Activated CD4-positive, alpha-beta T cell treated with anti-CD3 and anti-CD28 coated beads for 1 hour (primary cell): ENCODE measurements at places on chromosomes 6 and 20.
A peak's percentile ranks its signal among the peaks of the same experiment; 100 is the strongest.

DNA sequence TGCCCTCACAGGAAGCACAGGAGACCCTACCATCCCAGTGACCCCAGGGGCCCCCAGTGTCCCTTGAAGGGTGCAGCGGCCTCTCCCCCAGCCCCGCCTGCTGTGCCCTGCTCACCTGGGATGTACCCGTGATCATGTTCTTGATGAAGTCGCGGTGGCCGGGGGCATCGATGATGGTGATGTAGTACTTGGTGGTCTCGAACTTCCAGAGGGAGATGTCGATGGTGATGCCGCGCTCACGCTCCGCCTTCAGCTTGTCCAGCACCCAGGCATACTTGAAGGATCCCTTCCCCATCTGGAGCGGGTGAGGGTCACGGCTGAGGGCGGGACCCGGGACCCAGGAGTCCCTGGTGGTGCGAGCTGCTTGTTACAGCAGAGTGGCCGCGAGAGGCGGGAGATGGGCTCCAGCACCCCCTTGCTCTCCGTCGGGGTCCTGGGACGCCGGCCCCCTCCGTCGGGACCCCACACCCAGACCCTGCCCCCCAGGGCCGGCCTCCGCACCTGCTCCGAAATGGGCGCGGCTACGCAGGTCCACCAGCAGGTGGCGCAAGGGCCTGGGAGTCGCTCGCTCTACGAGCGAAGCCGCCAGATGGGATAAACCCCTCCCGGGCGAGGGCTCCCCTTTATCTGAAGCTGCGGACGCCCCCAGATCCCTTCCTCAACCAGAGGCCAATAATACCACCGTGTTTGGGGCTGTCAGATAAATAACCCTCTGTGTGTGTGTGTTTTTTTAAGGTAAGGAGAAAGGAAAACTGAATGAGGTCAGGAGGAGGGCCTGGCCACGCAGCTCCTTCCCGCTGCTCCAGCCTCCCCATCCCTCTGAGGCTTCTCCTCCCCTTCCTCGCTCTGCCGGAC, 2.9 kb downstream of the EEF1A2 start:
- DNase-seq: peak; percentile 62

- DNase-seq: no peak
Measured at GRCh38 chr20:59451066-59451630, 150.7 kb downstream of the EDN3 start.

- no peak for DNase-seq
Measured at GRCh38 chr20:24682496-24682985, 213.1 kb downstream of the SYNDIG1 start.

DNA sequence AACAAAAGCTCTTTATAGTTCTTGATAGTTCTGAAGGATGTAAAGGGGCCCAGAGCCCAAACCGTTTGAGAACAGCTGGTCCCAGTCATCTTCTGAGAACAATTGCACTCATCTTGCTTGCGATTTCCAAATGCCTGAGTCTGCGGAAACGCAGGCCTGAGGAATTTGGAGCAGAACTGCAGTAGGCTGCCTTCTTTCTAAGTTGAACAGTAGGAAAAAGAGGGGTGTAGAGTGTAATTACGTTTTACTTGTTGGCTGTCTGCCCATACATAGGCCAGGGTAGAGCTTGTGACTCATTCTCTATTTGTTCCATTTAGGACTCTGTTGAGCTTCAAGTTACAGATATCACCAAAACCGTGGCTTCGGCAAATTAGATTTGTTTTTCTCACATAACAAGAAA, 42.0 kb upstream of the KIF16B start:
- DNase-seq: no peak

DNA sequence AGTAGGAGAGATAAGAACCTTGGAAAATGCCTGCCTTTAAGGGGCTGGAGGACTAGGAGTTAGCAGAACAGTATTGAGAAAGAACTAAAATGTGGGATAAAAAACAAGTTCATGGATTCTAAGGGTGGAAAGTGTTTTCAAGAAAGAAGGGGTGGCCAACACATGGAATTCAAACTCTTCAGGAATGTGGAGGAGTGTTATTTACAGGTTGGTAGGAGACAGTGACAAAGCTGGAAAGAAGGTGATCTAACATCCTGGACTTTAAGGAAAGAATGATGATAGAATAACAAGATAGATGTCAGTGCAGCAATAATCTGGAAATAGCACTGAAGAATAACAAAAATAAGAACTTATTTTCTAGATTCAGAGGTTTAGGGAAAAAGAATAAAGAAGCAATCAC, 54.0 kb upstream of the TNFRSF21 start:
- no peak for DNase-seq

DNA sequence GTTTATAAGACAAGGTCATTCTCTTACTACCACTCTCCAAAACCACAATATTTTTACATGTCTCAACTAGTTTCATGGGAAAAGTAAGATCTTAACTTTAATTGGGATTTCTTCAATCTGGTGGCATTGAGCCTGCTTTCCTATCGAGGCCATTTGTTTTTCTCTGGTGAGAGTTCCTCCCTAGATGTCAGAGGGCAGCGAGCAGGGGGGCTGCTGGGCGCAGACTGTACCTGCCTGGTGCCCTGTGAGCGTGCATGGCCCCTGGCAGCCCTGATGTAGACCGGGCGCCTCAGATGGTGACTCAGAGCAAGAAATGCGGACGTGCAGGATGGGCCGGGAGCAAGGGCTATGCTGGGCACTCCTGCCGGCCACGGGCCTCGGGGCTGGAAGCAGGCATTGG, 27.2 kb downstream of the ERMARD start:
- DNase-seq: no peak

GRCh38 chr6:22558288-22558882, 11.0 kb upstream of the HDGFL1 start:
- no peak for DNase-seq

DNA sequence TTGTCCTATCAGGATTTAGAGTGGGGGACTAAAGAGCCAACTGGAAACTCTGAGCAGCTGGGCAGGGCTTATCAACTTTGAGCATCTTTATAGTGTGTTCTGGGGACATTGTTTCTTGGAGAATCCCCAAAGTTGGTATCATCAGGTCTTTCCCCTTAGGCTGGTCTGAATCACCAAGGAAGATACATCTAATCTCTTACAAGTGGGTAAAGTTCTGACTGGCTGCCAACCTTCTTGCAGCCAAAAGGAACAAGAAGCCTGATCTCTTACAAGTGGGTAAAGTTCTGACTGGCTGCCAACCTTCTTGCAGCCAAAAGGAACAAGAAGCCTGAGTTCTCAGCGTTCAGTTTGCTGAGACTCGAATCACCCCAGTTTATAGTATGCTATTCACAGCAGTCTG, 1.6 kb upstream of the MED23 start:
- DNase-seq: no peak

DNA sequence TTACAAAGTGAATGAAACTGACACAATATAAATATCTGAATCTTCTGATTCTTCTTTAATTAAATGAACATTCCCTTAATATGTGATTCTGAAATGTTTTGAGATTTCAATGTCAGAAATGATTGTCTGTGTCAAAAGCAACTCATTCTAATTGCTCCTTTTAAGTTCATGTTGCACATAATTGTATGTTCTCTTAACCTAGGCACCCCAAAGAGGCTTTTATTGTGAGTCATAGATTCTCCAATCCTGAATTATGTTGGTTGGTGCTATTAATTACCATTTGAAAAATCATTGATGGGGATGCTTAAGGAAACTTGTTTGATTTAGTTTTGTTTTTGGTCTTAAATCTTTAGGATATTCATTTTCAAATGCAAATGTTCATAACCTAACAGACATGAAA, 829.7 kb upstream of the CITED2 start:
- DNase-seq: no peak

DNA sequence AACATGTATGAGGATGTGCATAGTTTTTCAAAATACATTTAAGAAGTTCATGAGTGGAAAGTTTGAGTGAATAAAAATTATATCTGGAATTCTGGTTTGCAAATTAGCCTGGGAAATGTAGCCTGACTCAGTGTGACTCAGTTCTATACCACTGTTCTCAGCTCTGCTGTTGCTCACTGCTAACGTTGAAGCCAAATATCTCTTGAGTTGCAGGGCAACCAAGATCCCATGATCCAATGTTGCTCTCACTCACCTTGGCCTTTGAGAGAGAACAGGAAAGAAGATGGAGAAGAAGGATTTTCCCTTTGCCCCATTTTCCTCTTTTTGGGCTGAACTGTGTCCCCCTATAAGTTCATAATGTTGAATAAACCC, 28.9 kb downstream of the PSMB9 start:
- DNase-seq: no peak

DNA sequence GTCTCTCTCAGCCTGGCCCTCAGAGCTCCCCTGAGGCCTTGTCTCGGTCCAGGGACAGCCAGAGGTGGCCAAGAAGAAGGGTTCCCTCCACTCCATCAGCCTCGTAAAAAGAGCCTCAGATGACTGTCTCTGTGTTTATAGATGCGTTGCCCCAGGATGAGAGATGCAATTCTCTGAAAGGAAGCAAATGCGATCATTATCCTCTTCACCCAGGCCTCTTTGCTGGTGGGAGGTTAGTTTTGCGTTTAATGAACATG, 90.4 kb downstream of the YTHDF1 start:
- no peak for DNase-seq

DNA sequence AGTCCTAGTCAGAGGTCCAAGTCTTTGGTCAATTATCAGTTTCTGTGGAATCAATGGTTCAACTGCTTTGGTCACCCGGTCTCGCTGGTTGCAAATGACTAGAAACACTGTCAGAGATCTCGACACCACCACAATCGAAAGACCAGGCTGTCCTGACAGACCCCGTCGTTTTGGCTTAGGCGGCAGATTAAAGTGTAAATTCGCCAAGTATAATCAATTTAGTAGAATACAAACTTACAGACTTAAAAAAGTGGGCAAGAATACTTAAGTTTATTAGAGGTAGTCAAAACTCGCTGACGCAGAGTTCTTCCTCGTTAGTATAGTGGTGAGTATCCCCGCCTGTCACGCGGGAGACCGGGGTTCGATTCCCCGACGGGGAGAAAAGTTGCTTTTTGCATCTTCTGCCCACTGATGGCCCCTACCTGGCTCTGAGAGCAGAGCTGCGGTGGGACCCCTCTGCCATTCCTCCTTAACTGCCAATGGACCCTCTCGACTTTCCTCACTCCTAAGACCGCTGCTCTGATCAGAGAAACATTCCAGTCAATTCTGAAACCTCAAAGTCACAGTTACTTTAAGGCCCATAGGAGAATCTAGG, 30.6 kb upstream of the ZNF184 start:
- peak; percentile 61 for DNase-seq

GRCh38 chr6:3769610-3770009, 18.1 kb upstream of the PXDC1 start:
- DNase-seq: no peak

DNA sequence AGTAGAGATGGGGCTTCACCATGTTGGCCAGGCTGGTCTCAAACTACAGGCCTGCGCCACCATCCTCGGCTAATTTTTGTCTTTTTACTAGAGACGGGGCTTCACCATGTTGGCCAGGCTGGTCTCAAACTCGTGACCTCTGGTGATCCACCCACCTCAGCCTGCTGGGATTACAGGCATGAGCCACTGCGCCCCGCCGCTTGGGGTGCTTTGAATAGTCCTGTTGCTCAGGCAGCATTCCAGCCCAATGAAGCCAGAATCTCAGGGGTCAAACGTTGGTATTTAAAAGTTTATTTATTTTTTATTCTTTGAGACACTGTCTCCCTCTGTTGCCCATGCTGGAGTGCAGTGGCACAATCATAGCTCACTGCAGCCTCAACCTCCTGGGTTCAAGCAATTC, 11.3 kb downstream of the MOCS3 start:
- no peak for DNase-seq

GRCh38 chr6:11460001-11460668, 77.4 kb upstream of the TMEM170B start:
- no peak for DNase-seq

GRCh38 chr6:13383328-13384163, 55.2 kb upstream of the TBC1D7 start:
- no peak for DNase-seq

- DNase-seq: no peak
Measured at GRCh38 chr6:10528158-10528981, 7.2 kb downstream of the GCNT2 start.

DNA sequence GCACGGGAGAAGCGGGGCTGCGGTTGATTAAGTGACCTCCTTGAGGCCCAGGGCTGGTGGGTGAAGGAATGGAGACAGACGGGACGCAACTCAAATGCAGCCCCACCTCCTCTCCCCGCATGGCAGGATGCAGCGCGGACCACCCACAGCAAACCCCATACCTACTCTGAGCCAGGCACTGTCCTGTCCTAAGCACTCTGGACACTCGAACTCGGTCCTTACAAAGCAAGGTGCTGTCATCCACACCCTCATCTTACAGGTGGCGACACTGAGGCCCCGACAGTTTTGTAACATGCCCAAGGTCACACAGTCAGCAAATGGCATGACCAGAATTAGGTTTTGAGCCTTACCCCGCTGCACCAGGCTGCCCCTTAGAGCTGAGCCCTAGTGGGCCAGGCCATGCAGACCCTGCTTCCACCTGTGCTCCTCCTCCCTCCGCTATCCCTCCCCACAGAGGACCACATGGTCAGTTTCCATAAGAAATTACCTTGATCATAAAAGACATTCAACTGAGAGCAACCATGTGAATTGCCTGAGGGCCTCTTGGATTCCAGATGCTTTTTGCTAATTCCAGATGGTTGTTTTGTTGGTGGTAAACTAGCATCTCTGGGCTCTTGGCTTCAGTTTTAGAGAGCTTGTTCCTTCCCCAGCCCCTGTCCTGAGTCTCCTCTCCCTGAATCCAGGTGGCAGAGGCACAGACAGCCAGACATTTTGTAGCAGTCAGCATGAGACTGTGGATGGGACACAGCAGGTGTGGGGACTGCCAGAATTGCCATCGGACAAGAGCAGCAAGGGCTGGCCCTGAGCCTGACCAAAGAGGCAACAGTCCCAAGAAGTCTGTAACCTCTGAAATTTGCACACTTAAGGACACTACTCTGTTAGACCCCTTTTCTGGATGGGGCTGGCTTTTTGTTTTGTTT, 171.9 kb upstream of the PMEPA1 start:
- no peak for DNase-seq

GRCh38 chr6:36712816-36713215, 15.2 kb downstream of the RAB44 start:
- DNase-seq: no peak

- DNase-seq: no peak
Measured at GRCh38 chr6:37104824-37105147, 65.2 kb upstream of the PIM1 start.

- no peak for DNase-seq
Measured at GRCh38 chr20:50012282-50013263, 29.8 kb downstream of the SNAI1 start.

GRCh38 chr6:126672649-126673048, 332.7 kb downstream of the CENPW start:
- no peak for DNase-seq

GRCh38 chr6:105537981-105538578, 135.2 kb upstream of the PREP start:
- no peak for DNase-seq

GRCh38 chr20:58209652-58210397, 18.6 kb downstream of the ANKRD60 start:
- DNase-seq: peak; percentile 82

DNA sequence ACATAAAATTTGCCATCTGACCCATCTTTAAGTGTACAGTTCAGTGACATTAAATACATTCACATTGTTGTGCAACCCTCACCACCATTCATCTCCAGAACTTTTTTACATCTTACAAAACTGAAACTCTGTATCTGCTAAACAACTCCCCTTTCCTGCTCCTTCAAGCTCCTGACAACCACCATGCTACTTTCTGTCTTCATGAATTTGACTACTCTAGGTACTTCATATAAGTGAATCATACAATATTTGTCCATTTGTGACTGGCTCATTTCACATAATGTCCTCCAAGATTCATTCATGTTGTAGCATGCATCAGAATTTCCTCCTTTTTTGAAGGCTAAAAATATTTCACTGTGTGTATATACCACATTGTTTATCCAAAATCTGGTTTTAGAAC, 86.9 kb upstream of the SMLR1 start:
- DNase-seq: no peak

- no peak for DNase-seq
Measured at GRCh38 chr6:24874128-24874527, 61.6 kb downstream of the RIPOR2 start.
